ENCODE measurements at places on chromosomes 2 and 18.

DNA sequence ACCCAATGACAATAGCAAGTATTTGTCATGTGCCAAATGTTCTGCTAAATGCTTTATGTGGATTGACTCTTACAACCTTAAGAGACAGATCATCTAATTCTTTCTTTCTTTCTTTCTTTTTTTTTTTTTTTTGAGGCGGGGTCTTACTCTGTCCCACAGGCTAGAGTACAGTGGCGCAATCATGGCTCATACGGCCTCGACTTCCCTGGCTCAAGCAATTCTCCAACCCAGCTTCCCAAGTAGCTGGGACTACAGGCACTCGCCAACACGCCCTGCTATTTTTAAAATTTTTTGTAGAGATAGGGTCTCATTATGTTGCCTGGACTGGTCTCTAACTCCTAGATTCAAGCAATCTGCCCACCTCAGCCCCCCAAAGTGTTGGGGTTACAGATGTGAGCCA lies 21.4 kb downstream of the TMEM247 start:
- DNase-seq: no peak

DNA sequence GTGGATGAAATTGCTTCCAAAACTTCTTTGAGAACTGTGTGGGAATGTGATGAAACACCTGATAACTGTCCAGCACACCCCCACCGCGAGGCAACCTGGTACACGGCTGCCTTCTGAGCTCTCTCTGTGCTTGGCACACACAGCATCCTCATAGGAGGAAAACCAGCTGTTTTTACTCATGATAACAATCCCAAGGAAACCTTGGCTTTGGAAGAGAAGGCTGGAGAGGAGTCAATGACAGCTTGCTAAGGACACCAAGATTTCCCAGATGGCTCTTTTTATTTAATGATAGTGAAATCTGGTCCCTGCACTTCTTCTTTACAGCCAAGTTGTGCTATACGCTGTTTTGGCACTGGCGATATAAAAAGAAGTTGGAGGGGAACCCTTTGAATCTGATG lies 232.5 kb upstream of the FN1 start:
- DNase-seq: no peak

DNA sequence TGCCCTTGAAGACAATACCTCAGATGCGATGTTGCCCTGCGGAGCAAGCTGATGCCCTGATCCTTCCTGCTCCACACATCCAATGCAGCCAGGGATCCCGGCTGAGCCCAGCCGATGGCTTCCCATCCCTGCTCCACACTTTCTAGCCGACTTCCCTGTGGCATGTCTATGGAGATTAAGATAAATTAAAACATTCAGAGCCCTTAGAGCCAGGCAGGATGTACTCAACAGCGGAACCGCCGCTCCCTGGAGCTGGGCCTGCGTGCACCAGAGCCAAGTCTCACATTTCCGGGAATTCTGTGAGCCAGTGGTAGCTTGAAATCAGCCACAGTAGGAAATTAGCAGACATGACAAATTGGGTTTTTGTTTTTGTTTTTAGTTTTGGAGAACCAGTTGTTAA lies 620.6 kb downstream of the GALR1 start:
- DNase-seq: no peak

DNA sequence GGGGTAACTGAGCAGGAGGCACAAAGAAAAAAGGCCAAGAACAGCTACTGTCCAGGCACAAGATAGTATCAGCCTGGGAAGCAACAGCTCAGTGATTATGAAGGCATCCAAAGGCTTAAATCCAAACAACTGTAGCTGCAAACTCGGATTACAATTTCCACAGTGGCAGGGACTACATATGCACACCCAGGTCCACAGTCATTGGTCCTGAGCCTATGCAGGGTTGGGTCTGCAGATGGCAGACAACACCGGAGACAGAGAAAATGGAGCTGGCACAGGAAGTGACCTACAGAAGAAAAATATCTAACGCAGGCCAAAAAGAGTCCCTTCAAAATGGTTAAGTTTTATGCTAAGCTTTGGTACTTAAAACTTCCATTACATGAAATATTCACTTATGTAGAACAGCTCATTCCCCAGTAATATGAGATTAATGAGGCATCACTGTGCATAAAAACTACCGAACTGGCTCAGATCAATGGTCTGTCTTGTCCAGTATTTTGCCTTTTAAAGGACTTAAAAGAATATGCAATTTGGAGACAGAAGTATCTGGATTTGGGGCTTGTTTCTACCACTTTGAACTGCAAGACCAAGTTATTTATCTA lies 132.1 kb downstream of the SUCLG1 start:
- no peak for DNase-seq

DNA sequence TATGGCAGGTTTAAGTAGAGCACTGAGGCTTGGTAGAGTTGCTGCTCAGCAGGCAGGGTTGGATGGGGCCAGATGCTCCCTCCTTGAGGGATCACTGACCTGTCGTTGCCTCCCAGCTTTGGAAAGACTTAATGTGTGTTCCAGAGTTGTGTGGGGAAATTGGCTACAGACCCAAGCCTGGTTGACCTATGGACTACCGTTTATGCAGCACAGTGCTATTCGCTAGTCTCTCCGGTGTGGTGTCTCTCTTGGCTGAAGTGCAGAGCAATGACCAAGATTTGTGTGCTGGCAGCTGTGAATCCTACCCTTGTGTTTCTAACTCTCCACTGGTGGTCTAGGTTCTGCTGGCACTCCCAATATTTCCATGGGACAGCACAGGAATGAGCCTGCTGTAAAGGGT lies 29.8 kb upstream of the SLC4A10 start:
- DNase-seq: no peak

GRCh38 chr2:101112772-101113157 lies 38.4 kb downstream of the TBC1D8 start:
- no peak for DNase-seq

GRCh38 chr2:143177096-143177786 lies 48.0 kb downstream of the ARHGAP15 start:
- DNase-seq: no peak

DNA sequence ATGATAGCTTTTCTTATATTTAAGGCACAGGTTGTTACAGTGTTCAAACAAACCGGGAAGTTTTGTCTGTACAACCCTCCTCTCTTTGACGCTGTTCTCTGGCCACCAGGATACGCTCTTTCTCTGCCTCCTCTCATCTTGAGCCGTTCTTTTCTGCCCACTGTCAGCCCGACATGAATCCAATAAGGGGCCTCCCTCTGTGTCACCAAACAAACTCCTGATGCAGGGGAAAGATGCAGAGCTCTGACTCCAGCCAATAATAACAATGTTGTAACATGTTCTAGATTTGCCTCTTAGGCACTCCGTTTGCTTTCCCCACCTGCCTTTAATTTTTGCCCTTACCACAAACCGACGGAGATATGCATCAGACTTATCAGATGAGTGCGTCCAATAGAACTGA lies 449.3 kb downstream of the SLC4A3 start:
- DNase-seq: peak; percentile 9

GRCh38 chr2:135694711-135695110 lies 46.9 kb upstream of the UBXN4 start:
- DNase-seq: no peak

DNA sequence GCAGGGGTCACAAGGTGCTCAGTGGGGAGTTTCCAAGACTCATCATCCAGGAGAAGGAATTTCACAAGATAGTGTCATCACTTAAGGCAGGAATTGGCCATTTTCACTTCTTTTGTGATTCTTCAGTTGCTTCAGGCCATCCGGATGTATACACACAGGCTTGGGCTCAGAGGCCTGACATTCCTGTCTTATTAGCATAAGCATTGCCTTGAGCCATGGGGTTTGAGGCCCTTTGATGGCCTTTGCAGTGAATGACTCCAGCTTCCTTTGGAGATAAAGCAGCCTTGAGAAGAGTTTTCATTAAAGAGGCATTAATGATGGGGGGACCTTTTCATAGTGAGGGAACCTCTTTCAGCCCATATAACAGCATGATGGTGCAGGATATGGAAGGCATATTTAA lies 366.0 kb upstream of the CNTNAP5 start:
- DNase-seq: no peak

DNA sequence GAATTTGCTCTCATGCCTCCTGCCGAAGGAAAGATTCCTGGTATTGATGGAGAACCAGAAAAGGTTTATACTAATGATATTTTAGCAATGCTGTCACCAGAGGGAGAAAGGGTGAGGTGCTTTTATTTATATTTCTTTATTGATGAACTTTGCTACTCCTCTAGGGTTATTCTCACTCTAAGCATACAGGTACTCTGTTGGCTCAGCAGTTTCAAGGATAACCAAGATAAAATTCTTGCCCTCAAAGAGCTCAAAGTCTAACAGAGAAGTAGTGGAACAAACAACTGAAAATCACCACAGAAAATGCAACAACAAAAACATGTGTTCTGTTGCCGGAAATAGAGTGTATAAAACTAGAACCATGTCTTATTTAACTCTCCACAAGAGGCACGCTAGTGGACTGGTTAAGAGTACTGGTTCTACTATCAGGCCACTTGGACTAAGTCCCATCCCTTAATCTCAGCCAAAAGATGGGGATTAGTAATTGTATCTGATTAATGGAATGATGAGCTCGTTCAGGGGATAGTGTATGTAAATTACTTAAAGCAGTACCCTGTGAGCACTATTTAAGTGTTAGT lies 103.6 kb downstream of the DNAH6 start:
- DNase-seq: no peak

DNA sequence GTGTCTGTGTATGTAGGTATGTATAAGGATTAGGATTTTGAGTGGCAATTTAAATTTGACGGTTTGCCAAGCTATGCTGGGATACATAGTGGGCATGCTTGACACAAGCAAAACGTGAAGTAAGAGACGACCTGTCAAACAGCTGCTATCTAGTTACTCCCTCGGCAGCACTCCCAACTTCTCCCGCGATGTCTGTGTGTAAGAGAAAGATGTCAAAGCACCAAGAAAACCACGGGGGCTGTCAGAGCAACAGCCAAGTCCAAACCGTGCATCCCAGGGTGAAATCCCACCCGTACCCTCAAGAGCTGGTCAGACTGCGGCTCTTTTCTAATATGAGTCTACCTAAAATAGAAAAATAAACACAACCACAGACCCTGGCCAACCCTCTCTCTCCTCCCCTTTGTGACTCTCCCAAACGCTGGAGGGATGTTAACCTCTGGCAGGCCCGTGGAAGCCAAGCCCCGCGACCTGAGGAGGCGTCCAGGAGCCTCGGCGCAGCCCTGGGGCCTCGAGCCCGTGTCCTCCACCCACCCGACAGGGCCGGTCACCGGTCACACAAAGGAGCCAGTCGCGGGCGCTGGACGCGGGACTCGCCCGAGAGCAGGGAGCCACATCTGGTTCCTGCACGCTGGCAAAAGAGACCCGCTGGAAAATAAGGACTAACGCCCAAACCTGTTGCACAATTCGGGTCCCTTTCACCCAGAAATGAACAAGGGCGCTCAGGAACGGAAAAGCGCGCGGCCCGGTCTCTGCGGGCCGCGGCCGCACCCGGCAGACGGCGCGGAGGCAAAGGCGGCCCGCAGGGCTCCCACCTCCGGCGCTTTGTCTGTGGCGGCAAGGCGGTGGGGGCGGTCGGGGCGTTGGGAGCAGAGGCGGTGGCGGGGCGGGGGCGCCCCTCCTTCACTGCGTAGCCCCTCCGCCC lies 925 bp downstream of the SESTD1 start:
- DNase-seq: peak; percentile 68

GRCh38 chr2:20617081-20617575 lies 33.8 kb downstream of the HS1BP3 start:
- DNase-seq: no peak

GRCh38 chr2:108589372-108589771 lies 55.1 kb downstream of the LIMS1 start:
- DNase-seq: no peak

DNA sequence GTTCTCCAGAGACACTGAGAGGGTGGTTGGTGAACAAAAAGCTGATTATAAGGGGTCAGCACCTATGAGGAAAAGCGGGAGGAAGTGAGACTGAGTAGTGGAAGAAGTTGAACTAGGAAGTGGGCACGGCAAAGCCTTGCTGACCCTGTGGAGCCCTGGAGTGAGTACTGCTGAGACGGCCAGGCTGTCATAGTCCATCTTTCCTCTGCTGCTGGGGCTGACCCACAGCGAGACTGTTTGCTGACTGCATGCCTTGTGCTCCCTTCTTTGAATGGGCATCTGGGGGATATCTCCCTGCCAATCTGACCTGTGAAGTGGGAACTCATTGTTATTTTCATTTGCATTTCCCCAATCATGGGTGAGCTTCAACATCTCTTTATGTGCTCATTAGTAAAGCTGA lies 92.4 kb upstream of the LDAH start:
- no peak for DNase-seq

- no peak for DNase-seq
Measured at GRCh38 chr2:20619624-20620024, 31.3 kb downstream of the HS1BP3 start.

GRCh38 chr2:215826838-215827441 lies 186.4 kb downstream of the MREG start:
- no peak for DNase-seq

- no peak for DNase-seq
Measured at GRCh38 chr2:61045226-61045625, 20.4 kb upstream of the SANBR start.

DNA sequence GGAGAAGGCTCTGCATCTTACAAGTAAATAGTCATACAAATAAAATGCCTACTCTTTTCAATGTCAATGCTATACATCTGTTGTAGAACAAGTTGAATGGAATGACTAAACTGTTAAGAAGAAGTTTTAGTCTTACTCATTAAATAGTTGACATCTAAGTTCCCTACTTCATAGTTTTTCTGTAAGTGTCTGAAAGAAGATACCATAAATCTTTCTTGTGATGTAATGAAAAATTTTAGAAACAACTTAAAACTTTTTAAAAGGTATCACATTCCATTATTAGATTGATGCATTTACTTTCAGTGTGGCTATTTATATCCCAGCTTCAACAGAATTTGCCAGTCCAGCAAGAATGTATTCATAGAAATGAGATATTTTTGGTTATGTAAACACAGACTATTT lies 185.2 kb upstream of the EPC2 start:
- DNase-seq: no peak

DNA sequence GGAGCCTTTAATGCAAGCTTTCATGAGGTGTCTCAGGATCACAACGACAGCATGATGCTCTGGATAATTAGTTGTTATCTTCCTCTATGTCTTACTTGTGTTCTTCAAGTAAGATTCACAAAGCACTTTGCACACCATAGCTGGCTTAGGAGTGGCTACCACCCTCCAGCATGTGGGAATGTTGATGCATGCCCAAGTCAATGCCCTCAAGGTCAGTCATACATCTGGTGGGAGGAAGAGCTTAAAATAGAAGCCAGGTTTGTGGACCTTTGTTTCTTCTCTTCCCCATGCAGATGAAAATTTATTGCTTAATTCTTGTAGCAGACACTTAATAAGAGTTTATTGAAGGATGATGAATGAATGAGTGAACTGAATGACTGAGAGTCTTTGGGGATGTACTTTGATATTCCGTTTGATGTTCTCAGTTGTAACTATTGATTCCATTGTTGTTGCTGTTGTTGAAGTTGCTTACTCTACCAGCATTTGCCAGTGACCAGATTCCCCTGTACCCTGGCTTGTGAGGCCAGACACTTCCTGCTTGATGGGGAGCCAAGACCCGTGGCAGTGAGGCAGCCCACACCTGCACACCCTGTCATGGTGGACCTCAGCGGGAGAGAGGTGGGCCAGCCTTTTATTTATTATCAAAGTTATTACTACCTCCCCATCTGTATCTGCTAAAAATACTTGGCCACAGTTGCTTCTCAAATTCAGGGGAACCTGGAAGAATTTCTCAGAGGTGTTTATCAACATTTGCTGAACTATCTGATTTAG lies 137.8 kb downstream of the LAMA3 start:
- DNase-seq: peak; percentile 19

Measured in myocyte (in vitro differentiated cells).